ENCODE measurements at places on chromosomes 3 and 15.

GRCh38 chr15:70618929-70619328 is 144.4 kb downstream of the UACA start:
- H3K36me3 ChIP-seq: no peaks in the 10 kb centered on the region
- peaks cover 4% of the 10 kb centered on the region for H3K27me3 ChIP-seq
- DNase-seq: no peak
- H3K27ac ChIP-seq: no peak overlapping the region

DNA sequence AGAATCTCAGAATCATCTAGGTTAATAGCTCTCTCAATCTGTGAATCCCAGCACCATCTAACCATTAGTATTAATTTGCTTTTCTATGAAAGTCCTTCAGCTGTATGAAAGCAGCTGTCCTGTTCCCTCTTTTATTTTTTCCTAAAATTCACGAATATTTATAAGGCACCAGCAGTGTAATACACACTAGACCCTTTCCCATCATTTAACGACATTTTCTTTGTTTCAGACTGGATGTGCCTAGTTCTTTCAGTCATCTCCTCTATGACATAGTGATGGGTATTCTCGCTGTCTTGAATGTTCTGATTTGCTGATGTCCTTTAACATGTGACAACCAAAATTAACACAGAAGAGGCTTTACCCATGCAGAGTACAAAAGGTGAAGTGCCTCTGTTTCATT is 48.9 kb upstream of the ATP10A start:
- no peaks in the 10 kb centered on the region for H3K4me1 ChIP-seq
- DNase-seq: no peak
- H3K27ac ChIP-seq: no peak overlapping the region
- no peaks in the 10 kb centered on the region for H3K27me3 ChIP-seq

DNA sequence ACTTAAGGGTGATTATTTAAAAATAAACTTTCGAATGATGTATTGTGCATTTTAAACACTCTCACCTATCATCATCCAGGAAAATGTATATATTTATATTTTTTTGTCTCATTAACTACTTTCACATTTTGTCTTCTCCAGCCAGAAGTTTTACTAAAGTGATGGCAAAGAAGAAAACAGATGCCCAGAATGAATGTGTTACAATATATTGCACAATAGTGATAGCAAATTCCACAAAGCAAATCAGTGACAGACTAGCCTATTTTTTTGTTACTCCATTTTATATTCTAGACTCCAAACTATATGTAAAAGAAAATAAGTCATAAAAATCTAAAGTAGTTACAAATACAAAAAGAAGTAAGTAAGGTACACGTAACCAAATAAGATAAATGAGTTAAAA is 414.7 kb downstream of the EPHA3 start:
- DNase-seq: no peak
- H3K27ac ChIP-seq: no peak overlapping the region
- H3K27me3 ChIP-seq: no peaks in the 10 kb centered on the region

DNA sequence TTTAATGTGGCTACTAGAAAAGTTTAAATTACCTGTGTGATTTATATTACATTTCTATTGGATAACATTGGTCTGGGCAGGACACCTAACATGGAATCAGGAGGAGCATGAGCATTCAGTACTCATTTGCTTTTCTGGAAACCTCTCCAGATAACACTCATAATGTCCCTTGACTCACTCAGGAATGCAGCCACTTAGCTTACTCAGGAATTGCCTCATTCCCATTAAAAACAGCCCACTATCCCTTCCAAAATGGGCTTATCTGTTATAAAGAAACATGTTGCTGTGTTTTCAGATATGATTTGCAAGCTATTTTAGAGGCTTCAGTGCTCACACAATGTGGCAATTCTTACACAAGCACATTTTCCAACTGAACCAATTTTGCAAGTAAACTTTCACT is 17.1 kb downstream of the GBE1 start:
- no peak for DNase-seq
- no peaks in the 10 kb centered on the region for H3K27me3 ChIP-seq
- H3K4me3 ChIP-seq: no peak overlapping the region
- no peaks in the 10 kb centered on the region for H3K4me1 ChIP-seq

- H3K27ac ChIP-seq: no peak overlapping the region
- H3K4me1 ChIP-seq: no peaks in the 10 kb centered on the region
- no peaks in the 10 kb centered on the region for H3K27me3 ChIP-seq
Observed at GRCh38 chr3:38149708-38150107, 11.2 kb downstream of the MYD88 start.

DNA sequence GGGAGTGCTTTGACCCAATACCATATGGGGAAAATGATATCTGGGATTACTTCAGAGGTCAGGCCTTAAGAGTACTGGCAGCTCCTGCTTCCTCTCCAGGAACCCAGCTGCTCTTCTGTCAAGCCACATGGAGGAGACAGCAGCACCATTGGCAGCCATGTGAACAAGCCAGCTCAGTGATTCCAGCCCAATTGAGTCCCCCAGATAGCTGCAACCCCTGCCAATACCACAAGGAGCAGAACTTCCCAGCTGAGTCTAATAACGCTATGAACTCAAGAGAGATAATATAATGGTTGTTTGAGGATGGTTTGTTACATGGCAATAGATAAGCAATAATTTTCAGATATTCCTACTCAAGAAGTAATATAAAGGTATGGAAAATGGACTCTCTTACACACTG is 126.8 kb upstream of the CPNE4 start:
- no peak for DNase-seq
- H3K27me3 ChIP-seq: peaks cover 6% of the 10 kb centered on the region
- H3K4me3 ChIP-seq: no peak overlapping the region
- H3K27ac ChIP-seq: no peak overlapping the region
- H3K36me3 ChIP-seq: no peaks in the 10 kb centered on the region

DNA sequence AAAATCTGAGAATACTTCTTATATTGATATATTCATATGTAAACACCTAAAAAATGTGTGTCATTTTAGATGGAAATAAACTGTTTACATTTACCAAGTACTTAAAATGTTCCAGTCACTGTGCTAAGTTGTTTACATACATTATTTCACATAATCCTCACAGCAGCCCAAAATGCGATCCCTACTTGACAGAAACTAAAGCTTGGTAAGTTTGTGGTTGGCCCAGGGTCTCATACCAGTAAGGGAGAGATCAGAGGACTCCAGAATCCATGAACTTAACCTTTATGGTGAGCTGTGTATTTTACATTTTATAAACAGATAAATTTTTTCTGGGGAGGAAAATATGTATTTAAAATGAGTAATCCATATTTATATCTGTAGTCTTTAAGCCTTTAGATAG is 51.2 kb downstream of the SLC25A26 start:
- no peaks in the 10 kb centered on the region for H3K36me3 ChIP-seq
- no peaks in the 10 kb centered on the region for H3K27me3 ChIP-seq
- no peak for DNase-seq
- H3K4me1 ChIP-seq: no peaks in the 10 kb centered on the region
- no peak overlapping the region for H3K4me3 ChIP-seq

GRCh38 chr3:136694321-136694720 is 57.9 kb downstream of the STAG1 start:
- H3K36me3 ChIP-seq: peaks cover 31% of the 10 kb centered on the region
- H3K4me1 ChIP-seq: no peaks in the 10 kb centered on the region
- H3K27ac ChIP-seq: no peak overlapping the region
- no peak for DNase-seq

DNA sequence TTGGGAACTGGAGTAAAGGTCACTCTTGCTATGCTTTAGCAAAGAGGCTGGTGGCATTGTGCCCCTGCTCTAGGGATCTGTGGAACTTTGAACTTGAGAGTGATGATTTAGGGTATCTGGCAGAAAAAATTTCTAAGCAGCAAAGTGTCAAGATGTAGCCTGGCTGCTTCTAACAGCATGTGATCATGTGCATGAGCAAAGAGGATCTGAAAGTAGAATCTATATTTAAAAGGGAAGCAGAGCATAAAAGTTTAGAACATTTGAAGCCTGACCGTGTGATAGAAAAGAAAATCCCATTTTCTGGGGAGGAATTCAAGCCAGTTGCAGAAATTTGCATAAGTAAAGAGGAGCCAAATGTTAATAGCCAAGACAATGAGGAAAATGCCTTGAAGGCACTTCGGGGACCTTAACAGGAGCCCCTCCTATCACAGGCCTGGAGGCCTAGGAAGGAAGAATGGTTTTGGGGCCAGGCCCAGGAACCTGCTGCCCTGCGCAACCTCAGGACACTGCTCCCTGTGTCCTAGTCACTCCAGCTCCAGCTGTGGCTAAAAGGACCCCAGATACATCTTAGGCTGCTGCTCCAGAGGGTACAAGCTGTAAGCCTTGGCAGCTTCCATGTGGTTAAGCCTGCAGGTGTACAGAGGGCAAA is 212.2 kb upstream of the LINGO1 start:
- peaks cover 10% of the 10 kb centered on the region for H3K27me3 ChIP-seq
- no peaks in the 10 kb centered on the region for H3K4me1 ChIP-seq
- H3K4me3 ChIP-seq: no peak overlapping the region
- H3K36me3 ChIP-seq: no peaks in the 10 kb centered on the region
- DNase-seq: no peak

All from DND-41 (cell line).